ENCODE measurements at places on chromosomes 3 and 15. TPM values are rescaled to one million over a fixed set of nuclear protein-coding genes. Genes with fewer than 3 reads are reported as not detected.

FBXW12 gene
- not detected for total RNA-seq

CNBP gene
- total RNA-seq, result 256 TPM

GOLGA8T gene
- not detected for total RNA-seq

CCR5 gene
- not detected for total RNA-seq

DUOXA2 gene
- not detected for total RNA-seq

WDR49 gene
- total RNA-seq, result not detected

GREM1 gene
- under 0.01 TPM for total RNA-seq

CHRFAM7A gene
- not detected for total RNA-seq

TRAIP gene
- total RNA-seq, result 7.8 TPM

INKA1 gene
- total RNA-seq, result 3.6 TPM

HLTF gene
- total RNA-seq, result 41.8 TPM

POPDC2 gene
- total RNA-seq, result not detected

CACNA2D2 gene
- not detected for total RNA-seq

DPPA4 gene
- not detected for total RNA-seq

ARL14 gene
- total RNA-seq, result not detected

ANAPC13 gene
- total RNA-seq, result 123 TPM

SENP2 gene
- total RNA-seq, result 27.4 TPM

CCR8 gene
- total RNA-seq, result not detected

TM4SF18 gene
- 0.36 TPM for total RNA-seq

CAV3 gene
- not detected for total RNA-seq

A4GNT gene
- total RNA-seq, result not detected

SLC9C1 gene
- 0.16 TPM for total RNA-seq

NEK10 gene
- 2.4 TPM for total RNA-seq

CACNA1D gene
- total RNA-seq, result not detected

SFMBT1 gene
- total RNA-seq, result 2.0 TPM

KY gene
- total RNA-seq, result not detected

EXOSC7 gene
- total RNA-seq, result 55.6 TPM

TF gene
- total RNA-seq, result under 0.01 TPM

TFRC gene
- total RNA-seq, result 133 TPM

PCSK6 gene
- total RNA-seq, result 12.6 TPM

Measured in cardiac atrium fibroblast (primary cell).